ENCODE measurements at places on chromosomes 2 and 18.

GRCh38 chr2:25714740-25715139 is 41.4 kb upstream of the DTNB start:
- no peak for DNase-seq

- DNase-seq = no peak
Measured at GRCh38 chr2:12211326-12212175, 465.1 kb downstream of the LPIN1 start.

DNA sequence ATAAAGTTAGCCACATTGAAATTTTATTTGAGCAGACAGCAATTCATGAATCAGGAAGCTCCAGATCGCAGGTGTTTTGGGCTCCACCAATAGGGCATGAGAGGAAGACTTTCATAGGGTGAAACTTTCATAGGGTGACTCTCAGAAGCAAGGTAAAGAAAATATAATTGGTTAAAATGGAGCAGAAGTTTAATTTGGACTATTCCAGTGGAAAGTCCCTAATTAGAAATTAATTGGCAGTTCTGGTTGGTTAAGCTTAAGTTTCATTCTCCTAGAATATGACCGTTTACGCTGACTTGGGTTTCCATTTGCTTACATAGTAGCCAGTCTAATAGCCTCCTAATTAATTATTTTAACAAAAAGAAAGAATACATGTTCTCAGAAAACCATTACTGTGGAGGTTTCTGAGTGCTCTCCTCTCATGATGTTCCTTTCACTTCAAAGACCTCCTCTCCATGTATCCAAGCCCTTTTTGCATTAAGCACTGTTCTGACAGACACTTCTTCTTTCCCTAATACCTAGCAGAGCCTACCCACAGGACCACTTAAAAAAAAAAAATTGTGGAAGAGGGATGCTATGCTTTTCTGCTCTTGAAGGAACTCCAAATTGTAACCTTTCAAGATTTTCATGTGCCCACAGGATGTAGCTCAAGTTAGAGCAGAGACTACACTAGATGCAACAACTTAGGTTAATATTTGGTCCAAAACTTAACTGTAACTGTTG is 99.1 kb downstream of the MREG start:
- no peak for DNase-seq

DNA sequence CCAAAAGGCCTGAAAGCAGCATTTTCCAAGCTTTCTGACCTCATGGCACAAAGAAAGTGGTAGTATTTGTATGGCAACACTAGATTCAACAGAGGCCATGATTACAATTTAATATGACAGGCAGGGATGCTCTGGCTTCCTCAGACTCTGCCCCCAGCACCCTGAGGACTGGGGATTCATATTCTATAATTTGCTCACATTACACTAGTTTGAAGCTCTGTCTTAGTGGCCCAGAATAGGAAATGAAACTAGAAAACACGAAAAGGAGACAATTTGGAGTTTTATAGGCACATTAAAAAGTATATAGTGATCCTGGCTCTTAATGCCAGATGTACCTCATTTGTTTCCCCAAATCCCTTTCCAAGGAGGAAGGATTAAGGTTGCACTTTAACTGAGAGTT is 173.0 kb upstream of the STK17B start:
- DNase-seq = no peak

- no peak for DNase-seq
Measured at GRCh38 chr18:77209587-77209986, 40.1 kb upstream of the GALR1 start.

DNA sequence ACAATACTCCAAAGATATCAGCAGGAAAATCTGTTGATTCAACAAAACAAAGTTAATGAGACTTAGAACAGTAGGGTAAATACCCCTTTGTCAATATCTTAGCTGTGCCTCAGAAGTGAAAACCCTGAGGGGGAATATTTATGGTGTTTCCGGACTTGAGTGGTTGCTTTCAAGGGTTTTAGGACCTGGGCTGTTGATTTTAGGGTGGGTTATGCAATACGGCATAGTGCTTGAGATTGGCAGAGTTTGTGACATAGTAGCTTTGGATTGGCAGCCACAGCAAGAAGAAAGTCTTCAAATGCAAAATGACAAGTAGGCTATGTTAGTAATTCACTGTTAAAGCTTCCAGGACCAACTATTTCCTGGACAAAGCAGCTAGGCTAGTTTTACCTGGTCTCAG is 826.3 kb upstream of the CDH2 start:
- DNase-seq = no peak

DNA sequence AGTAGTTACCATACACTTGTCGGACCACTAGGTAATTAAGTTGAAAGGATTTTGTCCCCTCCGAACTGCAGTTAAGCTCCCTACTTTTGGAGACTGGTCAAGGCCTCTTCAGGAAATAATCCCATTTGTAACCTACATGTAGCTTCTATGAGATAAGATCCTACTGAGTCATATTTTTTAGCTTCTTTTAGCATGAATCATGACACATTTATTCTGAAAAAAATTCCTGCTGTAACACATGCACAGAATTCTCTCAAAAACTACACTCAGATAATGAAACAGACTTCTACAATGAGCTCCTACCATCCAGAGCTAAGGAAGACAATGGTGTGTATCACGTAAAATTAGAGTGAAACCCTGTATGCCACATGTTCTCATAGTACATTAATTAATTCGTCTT is 100.7 kb upstream of the CCDC195 start:
- DNase-seq = no peak

DNA sequence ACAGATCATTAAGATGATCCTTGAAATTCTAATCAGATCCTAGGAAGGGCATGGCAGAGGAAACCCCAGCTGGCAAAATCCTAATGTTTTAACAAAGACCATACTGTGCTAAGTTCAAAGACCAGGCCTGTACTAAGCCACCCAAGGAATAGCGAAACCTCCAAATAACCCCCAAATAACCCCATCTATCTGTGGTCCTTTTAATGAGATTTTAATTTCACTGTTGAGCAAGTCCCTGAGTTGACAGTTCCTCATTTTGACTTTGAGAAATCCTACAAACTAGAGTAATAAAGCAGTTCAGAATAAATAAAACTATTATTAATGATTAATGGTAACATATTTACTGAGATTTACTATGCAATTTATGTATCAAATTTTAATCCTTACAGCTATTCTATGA is 259.8 kb downstream of the STK39 start:
- DNase-seq = no peak

DNA sequence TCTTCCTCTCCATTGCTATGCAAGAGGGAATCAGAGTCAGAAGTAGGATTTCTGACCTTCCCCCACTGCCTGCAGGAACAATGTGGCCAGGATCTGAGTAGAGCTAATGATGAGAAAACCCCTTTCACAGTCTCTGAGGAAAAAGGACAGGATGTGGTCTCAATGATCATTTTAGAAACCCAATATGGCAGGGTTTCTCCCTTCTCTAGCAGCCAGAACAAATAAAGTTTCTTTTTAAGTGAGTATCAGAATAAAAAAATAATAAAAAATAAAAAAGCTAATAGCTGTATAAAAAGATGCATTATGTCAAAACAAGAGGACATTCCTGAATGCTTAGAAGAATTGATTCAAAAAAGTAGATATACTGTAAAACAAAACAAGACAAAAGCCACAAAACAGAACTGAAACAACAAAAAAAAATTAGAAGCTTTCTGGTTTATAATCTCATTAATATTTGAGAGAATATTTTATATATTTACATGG is 1124.9 kb upstream of the ZEB2 start:
- DNase-seq = no peak

DNA sequence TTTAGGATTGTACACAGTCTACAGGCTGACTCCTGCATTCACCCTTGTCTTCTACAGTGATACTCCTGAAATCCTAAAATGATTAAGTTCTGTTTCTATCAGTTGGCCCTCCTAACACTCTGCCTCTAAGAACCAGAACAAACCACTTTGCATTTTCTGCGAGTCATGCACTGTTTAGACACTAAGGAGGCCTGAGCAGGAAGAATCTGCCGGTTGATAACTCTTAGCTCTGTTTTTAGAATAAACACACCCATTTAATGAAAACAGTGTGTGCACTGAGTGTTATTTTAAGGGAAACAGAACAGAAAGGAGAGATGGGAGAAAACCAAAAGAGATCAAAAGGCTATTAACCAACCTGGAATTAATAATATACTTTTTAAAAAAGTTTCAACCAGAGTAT is 22.9 kb upstream of the SSB start:
- no peak for DNase-seq

- no peak for DNase-seq
Measured at GRCh38 chr2:187500585-187501359, 52.7 kb upstream of the CALCRL start.

GRCh38 chr18:74342416-74343043 is 26.9 kb downstream of the C18orf63 start:
- no peak for DNase-seq

GRCh38 chr2:240472078-240472790 is 36.8 kb downstream of the GPC1 start:
- DNase-seq = no peak

DNA sequence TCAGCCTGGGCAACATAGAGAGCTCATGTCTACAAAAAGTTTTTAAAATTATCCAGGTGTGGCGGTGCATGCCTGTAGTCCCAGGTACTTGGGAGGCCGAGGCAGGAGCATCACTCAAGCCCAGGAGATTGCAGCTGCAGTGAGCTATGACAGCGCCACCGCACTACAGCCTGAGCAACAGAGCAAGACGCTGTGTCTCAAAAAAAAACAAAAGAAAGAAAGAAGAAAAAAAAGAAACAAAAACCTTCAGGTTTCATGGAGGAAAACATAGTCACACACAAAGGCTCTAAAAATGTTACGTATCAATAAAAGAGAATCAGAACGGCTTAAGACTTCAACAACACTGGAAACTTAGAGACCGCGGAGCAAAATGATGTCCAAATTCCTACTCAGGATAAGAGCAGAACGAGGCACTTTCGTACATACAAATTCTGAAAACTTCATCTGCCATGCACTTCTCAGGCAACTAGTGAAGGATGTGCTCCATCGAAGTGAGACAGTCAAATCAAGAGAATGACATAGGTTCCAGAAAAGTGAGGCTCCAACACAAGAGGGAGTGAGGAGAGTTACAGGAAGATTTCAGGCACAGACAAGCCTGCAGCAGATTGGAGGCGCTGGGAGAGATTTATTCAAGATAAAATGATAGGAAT is 4.4 kb downstream of the HDLBP start:
- DNase-seq = no peak

- DNase-seq = no peak
Measured at GRCh38 chr18:33201509-33201926, 239.0 kb downstream of the CCDC178 start.

GRCh38 chr18:67519592-67519991 is 3.1 kb upstream of the DSEL start:
- no peak for DNase-seq

DNA sequence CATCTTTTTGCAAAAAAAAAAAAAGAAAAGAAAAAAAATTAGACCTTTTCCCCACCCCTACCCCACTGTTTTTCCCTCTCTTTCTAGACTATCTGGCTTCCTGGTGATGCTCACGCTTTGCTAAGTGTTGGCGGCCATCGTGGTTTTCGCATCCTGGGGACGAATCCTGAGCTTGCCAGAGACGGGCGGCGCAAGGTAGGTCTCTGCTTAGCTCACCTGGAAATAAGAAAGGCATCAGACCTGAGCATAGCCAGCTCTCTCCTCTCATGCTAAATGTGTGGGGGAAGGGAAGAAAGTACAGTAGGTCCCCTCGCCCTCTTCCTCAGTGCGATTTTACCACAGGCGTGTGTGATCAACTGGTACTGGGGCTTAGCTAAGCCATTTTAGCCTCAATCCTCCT is 90.5 kb downstream of the KLHL29 start:
- DNase-seq = no peak

DNA sequence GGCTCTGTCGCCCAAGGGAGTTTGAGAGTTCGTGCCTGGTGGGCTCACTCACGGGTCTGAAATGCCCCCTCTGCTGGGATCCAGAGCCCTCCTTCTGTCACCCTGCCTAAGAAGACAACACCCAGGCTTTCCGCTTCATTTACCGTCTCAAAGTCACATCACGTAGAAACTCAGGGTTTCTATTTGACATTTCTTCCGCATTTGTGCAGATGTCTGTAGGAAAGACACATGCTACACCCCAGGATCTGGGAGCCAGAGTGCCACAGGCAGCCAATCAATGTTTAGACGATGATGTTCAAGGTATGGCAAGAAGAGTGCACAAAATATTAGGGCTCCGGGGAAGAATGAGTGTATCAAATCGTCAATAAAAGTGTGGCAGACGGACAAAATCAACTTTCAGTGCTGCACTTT is 24.4 kb upstream of the ACKR3 start:
- no peak for DNase-seq

- DNase-seq = no peak
Measured at GRCh38 chr2:146786396-146786795, 1058.4 kb upstream of the ACVR2A start.

- DNase-seq = no peak
Measured at GRCh38 chr2:230824406-230824978, 40.2 kb upstream of the ITM2C start.

- no peak for DNase-seq
Measured at GRCh38 chr2:140567734-140568133, 1563.1 kb downstream of the LRP1B start.

- DNase-seq = no peak
Measured at GRCh38 chr18:48475635-48476549, 62.9 kb upstream of the CTIF start.

- no peak for DNase-seq
Measured at GRCh38 chr2:157840568-157841156, 35.5 kb downstream of the ACVR1 start.

GRCh38 chr2:8316356-8316755 is 365.5 kb upstream of the ID2 start:
- DNase-seq = no peak

GRCh38 chr2:134985061-134985460 is 62.2 kb downstream of the MAP3K19 start:
- DNase-seq = no peak

DNA sequence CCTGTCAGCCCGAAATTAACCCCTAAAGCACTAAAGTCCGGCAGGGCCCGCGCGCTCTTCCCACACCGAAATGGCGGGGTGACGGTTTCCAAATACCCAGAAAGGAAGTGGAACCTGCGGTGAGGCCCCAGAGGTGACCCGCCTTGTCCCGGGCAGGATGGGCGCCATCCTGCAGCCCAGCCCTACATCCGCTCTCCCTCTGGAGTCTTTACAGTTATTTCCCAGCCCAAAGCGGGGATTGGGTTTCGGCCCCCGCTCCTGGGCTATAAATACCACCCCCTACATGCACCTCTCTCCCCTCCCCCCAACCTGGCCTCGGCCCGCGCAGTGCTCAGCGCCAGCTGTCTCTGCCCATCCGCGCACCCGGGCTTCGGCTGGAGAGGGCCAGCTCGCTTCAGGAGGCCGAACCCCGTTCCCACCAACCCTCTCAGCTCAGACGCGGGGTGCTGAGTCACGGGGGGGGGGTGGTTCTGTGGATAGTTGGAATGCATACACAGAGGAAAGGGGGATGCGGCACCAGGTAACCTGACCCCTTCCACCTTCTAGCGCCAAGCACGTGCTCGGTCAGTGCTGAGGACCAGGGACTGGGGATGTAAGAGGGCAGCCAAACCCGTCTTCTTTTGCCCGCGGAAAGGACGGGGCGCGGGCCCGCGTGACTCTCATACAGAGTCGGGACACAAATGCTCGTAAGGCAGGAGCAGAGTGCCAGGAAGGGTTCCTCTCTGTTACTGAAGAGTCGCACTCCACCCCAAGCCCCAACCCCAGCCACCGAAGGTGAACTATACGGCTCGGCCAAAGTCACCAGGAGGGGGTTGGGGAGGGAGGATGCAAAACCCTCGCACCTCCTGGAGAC is at the start of gene TUBA4B:
TSS of gene TUBA4B (plus strand) at position 344 of the 853 bp plus-strand sequence. CDS start at position 509, 165 bp downstream.
- peak; percentile 12 for DNase-seq

Data from stimulated activated CD8-positive, alpha-beta memory T cell treated with anti-CD3 and anti-CD28 coated beads, Interleukin-4, amount 100 ng/mL, for 1 hour (primary cell).